Stimulated activated CD4-positive, alpha-beta T cell treated with anti-CD3 and anti-CD28 coated beads, Interleukin-15, amount 100 ng/mL, for 1 hour (primary cell): ENCODE measurements at places on chromosomes 5 and 9.

DNA sequence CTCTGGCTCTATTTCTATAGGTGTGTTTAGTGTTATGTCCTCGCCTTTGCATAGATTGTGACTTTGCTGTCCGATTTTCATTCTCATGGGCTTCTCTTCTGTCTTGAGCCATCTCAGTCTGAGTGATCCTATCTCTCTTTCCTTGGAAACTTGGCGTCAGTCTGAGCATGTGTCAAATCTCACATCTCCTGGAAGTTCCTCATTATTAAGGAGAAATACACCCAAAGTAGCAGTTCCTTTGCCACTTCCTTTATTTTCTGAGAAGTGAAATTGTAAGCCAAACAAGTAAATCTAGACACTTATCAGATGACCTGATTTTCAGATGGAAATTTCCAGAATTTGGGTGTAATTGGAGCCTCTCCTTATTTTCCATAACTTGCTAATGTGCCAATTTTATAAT is 126.9 kb upstream of the ANKH start:
- DNase-seq, result no peak

DNA sequence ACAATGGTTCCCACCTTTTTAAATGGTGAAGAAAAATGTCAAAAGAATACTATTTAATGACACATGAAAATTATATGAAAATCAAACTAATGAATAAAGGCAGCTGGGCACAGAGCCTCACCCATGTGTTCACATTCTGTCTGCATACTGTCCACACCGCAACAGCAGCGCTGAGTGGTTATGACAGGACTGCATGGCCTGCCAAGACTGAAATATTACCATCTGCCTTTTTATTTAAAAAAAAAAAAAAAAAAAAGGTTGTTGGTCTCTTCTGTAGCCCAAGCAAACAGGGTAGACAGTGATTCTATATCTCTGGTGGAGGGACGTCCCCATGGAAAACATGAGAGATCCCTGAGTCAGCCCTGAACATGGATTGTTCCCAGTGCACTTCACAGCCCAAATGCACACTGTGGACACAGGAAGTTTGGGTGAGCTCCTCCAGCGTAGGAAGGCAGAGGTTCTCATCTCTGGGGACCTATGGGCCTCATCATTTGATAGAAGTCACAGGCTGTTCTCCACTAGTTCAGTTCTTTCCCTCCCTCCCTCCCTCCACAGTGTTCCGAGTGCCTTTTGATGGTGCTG is 44.9 kb upstream of the SHC3 start:
- DNase-seq, result no peak

- DNase-seq, result no peak
Measured at GRCh38 chr9:4088679-4089078, 211.2 kb downstream of the GLIS3 start.

DNA sequence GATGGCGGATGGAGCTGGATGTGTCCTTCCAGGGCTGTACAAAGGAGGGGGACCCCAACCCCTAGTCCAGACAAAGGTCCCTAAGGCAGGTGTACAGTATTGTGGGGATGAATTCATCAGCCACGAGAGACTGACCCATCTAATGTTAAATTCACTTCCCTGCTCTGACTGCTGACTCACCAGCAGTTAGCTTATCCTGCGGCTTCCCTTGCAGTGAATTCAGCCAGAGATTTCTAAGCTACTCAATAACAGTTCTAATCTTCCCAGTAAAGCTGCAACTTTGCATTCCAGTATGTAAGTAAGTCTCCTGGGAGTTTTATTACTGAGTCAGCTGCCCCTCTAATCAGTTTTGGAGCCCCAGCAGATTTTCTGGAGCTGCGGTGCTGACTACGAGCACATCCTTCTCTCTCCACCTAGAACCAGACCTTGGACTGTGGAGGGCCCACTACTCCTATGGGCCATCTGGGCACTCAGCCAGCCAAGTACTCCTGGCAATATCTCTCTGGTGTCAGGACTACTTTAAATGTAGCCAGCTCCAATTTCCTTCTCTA is 16.1 kb downstream of the B4GALT1 start:
- no peak for DNase-seq

DNA sequence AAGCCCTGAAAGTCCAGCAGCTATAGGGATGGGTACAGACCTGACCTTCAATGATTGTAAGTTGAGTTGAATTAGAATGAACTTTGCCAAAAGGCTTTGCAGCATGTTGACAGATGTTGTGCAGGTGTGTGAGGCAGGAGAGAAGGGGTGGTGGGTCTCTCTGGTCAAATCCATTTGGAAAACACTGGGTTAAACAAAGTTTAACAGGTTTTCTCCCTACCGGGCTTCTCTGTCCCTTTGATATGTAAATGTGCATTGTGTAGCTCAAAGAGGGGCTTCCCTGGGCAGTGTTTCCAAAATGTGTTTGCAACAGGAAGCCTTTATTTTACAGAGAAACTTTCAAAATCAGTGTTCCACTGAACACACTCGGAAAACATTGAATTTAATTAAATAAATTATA is 72.1 kb upstream of the BRINP1 start:
- DNase-seq, result no peak

DNA sequence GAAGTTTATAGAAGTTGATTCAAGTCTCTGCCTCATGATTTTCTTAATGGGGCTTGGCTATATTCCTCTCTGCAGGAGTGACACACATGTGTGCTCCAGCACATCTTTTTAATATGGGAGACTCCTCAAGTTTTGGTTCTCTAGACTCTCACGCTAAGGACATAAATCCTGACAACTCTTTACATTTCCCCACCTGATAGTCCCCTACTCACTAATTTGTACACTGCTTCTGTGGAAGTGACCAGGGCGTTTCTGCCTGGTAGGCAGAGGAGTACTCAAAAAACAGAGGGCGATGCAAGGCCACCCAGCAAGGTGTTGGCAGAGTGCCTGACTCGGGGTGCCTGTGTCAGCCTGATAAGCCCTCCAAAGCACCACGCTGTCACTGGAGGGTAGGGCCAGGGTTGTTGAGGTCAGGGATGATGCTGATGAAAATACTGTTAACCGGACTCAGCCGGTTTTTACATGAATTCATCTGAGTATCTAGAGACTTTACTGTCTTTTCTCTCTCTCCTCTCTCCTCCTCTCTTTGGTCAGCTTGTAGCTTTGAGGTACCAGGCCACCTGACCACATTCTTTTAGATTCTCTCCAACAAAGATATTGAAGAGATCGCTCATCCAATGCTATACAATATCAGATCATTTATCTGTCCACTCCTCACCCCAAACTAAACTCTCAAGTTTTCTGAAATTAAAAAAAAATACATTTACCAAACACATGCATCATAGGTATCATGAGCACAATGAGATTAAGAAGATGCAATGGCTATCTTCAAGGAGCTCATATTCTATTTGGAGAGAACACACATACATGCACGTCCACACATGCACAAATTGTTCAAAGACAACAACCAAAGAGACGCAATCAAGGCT is 205.2 kb downstream of the PIK3R1 start:
- DNase-seq, result no peak

- DNase-seq, result peak; percentile 94
Measured at GRCh38 chr5:138352071-138352721, at the start of gene KDM3B. KDM3B (plus strand) TSS chr5:138352685; CDS start chr5:138352796, 111 bp downstream.

DNA sequence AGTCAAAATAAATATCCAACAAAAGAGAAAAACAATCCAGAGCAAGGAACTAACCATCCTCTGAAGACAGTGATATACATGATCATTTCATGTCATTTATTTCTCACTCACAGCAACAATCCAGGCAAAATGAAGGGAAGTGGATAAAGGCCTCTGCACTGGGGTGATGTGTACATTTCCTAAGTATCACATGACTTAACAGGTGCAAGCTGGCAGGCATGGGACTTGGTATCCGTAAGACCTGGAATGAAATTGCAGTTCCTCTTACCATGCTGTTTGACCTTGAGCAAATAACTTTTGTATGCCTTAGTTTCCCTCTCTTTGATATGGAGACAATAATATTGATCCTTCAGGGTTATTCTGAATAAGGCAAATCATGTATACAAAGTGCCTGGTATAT is 77.6 kb downstream of the PRLR start:
- no peak for DNase-seq

DNA sequence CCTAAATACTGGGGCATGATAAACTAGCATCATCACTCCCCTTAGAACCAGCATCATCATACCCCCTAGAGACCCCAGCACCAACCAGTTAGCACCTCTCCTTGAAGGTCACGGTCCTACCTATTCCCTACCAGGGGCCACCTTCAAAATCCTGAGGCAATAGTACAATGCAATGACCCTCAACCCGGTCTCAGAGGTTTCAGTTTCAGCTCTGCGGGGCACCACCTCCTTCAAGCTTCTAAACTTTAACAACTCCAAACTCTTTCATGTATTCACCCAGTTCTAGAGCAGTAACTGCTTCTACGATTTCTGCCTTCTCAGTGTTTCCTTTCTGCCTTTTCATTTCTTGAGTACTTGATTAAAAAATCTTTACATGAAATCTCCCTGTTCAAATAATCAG is 130.1 kb upstream of the EPB41L4A start:
- DNase-seq, result no peak

DNA sequence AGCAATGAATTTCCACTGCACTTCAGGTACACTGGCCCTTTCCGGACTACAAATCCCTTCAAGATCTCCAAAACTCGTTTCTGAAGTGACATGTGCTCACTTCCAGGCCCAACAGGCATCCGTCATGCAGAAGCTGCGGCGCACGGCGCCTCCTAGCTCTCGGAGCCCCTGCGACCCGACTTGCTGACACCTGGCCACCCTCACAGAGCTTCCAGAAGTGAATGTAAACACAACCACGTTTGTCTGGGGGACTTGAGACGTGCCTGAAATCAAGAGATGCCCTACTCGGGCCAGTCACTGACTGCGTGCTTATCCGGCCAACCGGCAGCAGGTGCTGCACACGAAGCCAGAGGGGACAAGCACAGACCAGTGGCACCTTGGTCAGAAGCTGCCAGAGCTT is 4.9 kb upstream of the LHX3 start:
- no peak for DNase-seq

DNA sequence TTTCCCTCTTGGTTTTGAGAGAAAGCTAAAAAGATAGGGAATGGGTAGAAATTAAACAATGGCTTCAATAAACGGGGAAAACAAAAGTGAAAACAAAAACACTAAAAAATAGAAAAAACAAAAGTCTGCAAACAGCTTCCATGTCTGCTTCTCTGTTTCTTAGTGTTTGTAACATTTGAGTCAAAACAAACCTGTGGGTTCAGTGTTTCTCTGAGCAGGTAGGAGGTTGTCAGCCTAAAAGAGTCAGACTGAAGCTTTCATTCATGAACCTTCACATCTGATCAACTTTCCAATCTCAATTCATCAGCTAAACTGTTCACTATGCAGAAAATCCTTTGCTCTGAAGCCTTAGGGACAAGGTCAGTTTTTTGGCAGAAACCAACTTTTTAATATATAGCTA is 102.5 kb upstream of the ADAMTS16 start:
- no peak for DNase-seq

- DNase-seq, result no peak
Measured at GRCh38 chr9:120837921-120838320, 4.8 kb downstream of the PSMD5 start.
